ENCODE measurements at places on chromosomes 7 and 10. TPM values are rescaled to one million over a fixed set of nuclear protein-coding genes. Genes with fewer than 3 reads are reported as not detected.

DNA sequence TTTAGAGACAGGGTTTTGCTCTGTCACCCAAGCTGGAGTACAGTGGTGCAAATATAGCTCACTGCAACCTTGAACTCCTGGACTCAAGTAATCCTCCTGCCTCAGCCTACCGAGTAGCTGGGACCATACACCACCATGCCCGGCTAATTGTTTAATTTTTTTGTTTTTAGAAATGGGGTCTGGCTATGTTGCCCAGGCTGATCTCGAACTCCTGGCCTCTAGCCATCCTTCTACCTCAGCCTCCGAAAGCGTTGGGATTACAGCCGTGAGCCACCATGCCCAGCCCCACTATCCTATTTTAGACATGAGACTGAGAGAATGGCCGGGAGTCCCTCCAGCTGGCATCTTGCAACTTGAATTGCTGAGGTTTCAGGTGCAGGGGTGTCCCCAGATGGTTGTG, 39.4 kb downstream of the KCTD7 start:
- DNase-seq: no peak

GRCh38 chr7:47493976-47494911, 87.7 kb downstream of the TNS3 start:
- DNase-seq: peak; percentile 40

DNA sequence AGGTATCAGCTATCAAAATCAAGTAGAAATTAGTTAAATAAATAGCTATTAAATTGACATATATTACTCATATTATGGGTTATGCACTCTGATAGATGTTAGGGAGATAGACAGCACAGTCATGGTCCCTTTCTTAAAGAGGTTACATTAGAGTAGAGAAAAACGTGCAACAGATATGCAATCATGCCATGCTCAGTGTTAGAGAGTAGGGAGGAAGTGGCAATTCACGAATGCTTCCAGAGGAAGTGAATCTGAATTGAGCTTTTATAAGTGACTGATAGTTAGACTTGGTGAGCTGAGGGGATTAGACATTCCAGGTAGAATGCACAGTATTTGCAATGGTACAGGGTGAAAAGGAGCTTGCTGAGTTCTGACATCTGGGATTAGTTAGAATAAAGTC, 349.8 kb downstream of the NXPH1 start:
- no peak for DNase-seq

- DNase-seq: no peak
Measured at GRCh38 chr7:74545921-74546320, 92.2 kb downstream of the GTF2IRD1 start.

GRCh38 chr10:43866712-43867111, 218.0 kb upstream of the ZNF32 start:
- no peak for DNase-seq

CRYGN gene
- total RNA-seq: not detected
